ENCODE measurements at places on chromosomes 2 and 18.

- DNase-seq: no peak
These were observed 803.3 kb downstream of the ADCYAP1 start for GRCh38 chr18:1708006-1708405.

DNA sequence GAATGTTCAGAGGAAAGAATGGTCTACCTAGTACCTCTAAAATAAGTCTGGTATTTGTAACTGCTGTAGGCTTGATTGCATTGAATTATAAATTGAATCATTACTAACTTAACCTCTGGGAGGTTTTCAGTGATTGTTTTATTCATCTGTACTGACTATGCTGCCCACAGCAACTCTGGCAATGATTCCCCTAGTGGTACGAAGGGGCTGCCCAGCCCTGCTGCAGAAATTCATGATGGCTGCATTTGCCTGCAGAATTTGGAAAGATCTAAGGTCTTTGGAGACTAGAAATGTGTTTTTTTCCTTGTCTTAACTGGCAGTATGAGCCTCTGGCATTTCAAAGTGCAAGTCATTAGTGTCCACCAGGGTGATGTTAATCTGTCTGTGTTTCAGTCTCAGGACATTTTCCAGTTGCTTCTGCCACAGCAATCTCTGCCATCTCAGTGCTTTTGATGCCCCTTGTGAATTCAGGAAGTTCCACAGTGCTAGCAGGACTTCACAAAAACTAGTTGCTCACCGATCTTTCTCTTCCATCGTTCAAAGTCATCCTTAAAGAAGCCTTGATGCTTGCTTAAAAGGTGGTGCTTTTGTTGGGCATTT, 13.4 kb upstream of the LRPPRC start:
- DNase-seq: no peak

- no peak for DNase-seq
These were observed 72.6 kb downstream of the MREG start for GRCh38 chr2:215940645-215941184.

DNA sequence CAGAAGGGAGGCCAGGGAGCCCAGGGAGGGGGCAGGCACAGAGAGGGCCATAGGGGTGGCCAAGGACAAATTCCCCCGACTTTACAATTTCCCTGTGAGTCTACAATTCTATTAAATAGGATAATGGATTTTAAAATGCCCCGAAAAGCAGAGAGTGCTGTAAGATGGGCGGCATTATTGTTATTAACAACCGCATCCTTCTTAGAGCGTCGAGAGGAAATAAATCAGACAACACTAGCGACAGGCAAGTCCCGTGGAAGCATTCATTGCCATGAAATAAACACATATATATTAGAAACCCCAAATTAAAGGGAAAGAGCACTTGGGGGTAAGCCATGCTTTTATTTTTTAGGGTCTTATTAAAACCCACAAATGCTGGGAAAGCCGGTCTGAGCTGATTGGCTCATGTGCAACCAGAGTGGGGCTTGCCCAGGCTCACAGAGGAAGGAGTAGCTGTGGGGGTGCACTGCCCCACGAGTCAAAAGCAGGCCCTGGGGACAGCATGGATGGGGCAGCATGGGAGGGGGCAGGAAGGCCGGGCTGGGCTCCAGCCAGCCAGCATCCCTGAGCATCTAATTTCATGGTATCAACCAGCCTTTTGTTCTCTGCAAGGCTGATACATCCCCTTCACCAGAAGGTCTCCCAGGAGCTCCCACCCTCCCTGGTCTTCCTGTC, 187.1 kb downstream of the CELF4 start:
- DNase-seq: no peak

GRCh38 chr2:221422516-221423209, 149.4 kb downstream of the EPHA4 start:
- no peak for DNase-seq

DNA sequence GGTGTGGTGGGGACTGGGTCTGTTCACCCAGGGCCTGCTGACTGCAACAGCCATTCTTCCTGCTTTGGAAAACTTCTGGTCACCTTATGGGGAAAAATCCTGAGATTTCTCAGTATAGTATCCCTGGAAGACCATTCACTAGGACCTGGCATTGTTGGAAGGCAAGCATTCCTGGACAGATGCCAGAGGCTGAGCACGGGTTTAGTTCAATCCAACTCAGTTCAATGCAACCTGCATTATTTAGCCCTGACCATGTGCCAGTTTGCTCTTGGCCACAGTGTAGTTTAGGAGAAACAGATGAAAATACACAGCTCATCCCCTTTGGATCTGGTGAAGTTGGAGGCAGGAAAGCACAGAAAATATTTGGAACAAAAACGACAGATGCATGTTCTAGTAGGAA, 95.9 kb downstream of the LPIN1 start:
- DNase-seq: no peak

GRCh38 chr2:99933894-99934650, 208.3 kb downstream of the AFF3 start:
- DNase-seq: no peak

- no peak for DNase-seq
These were observed 235.8 kb upstream of the MEX3C start for GRCh38 chr18:51433296-51433695.

- no peak for DNase-seq
These were observed 117.2 kb downstream of the CERS6 start for GRCh38 chr2:168573128-168573903.

- no peak for DNase-seq
These were observed 21.6 kb upstream of the SLC9A2 start for GRCh38 chr2:102597788-102598187.
